RWPE1 (cell line): ENCODE measurements at places on chromosomes 6 and 20.

- no peak for DNase-seq
These were observed 116.9 kb downstream of the SLX4IP start for GRCh38 chr20:10551732-10552724.

GRCh38 chr20:62203378-62204030, 16.6 kb downstream of the HRH3 start:
- DNase-seq = no peak

- no peak for DNase-seq
These were observed 85.0 kb downstream of the PLCG1 start for GRCh38 chr20:41222296-41222695.

DNA sequence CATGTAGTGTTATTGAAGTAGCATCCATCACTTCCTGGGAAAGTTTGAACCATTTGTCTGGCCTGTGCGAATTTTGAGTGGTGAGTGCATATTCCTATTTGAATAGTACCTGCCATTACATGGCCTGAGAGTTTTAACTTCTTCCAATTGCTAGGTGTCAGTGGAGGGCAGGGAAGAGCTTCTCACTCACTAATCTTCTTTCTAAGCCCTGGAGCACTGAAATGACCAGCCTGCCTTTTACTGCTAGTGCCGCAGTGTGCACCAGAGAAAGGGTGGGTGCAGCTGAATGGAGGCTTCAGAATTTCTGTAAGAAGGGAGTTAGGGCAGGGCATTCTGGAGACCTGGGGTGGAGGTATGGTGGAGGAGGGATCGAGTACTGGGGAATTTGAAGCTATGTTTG, 45.5 kb downstream of the RNF144B start:
- DNase-seq = no peak
